CD4-positive, alpha-beta T cell treated with Interleukin-10 for 1 hour (primary cell): ENCODE measurements at places on chromosomes 6 and 20.

DNA sequence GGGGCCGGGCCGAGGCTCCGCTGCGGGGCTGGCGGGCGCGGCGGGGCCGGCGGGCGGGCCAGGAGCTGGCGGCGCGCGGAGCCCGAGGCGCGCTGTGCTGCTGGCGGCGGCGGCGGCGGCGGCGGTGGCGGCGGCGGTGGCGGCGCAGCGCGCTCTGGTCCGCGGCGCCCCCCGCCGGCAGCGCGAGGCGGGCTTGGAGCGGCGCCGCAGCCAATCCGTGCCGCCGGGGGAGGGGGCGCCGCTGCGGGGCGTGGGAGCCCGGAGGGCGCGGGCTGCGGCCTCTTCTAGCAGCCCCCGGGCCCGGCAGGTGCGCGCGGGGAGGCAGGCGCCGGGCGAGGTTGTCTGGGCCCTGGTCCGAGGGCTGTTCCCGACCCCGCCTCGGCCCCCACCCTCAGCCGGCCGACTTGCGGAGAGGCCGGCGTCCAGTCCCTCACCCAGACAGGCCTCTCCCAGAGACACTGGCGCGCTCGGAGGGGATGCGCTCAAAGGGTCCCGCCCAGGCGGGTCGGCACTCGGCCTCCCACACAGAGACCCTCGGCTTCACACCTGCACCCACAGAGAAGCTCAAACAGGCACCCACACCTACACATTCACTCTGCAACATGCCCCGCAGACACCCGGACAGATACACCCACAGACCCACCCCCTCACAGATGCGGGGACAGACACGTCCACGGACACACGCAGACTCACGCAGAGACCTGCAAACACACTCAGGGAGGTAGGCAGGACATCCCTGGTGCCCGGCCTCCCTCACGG, at the start of gene RIMS4:
RIMS4 (minus strand) TSS at position 156 of the 759 bp plus-strand sequence. CDS start 275 bp downstream, outside the sequence.
- DNase-seq, result no peak

- no peak for DNase-seq
Observed at GRCh38 chr20:22382742-22383141, 201.6 kb downstream of the FOXA2 start.

- no peak for DNase-seq
Observed at GRCh38 chr6:128443553-128443952, 76.8 kb downstream of the PTPRK start.

- DNase-seq, result no peak
Observed at GRCh38 chr20:1242530-1242929, 16.7 kb downstream of the RAD21L1 start.

DNA sequence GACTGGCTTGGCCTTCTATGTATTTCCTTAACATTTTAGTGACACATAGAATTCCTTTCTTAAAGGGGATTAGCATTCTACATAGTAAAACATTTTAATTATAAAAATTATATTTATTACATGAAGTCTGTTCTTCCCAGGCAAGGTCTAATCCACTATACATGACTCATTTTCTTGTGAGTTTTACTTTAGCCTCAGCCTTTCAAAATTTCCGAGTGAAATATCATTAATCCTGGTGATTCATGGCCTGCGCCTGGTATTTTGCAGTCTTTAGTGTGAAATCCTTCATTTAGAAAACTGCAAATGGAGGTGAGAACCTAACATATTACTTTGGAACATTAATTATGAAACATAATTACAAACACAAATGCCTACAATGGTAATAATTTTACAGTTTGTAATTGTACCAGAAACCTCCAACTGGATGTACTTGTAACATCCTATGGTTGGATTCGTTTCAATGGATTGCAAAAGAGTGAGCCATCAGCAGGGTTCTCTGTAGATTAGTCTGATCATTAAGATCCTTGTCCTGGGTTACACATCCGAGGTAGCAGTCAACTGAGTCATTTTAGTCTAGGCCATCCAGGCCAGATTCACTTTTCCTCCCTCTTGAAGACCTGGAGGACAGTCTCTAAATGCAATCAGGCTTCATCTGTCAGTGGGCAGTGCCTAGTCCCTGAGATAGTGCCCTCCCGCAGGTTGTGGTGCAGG, 272.0 kb downstream of the PACRG start:
- DNase-seq, result no peak

DNA sequence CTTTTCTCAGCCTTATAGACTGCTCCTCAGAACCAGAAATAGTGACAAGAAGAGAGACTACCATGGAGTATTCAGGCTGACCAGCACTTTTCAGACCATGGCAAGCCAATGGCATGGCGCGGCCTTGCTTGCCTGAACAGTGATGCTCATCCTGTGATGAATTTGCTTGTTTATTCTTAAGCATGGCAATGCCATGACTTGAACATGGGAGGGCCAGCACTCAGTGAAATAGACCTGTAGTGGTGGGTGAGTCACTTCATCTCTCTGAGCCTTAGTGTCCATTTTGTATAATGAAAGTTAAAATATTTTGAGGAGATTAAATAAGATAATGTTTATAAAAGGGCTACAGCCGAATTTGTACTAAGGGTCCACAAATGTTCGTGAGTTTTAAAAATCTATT, 79.1 kb downstream of the LRRC1 start:
- no peak for DNase-seq

DNA sequence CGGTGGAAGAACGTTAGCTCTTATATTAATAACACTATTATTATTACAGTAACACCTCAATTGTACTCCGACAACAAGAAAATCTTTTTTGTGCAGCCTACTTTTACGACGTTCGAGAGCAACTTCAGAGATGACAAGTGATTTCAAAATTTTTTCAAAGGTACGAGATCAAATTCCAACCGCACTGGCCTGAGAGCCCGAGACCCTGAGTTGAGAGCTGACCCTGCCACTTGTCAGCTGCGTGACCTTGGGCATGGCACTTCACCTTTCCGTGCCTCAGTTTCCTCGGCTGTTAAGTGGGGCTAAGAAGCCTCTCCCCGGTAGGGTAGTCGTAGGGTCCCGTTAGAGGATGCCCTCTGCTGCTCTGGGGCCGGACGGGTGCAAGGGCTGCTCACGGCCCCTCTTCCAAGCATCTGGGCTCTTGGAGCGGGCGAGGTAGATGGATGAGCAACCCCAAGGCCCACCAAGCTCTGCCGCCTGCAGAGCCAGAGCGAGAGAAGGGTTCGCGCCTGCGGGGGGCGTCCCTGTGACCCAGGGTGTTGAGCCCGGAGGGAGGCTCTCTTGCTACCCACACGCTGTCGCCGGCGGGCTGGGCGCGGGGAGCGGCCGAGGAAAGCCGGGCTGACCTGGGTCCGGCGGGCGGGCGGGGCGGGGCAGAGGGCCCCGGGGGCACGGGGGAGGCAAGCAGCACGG, 510 bp downstream of the NDRG3 start:
- no peak for DNase-seq

DNA sequence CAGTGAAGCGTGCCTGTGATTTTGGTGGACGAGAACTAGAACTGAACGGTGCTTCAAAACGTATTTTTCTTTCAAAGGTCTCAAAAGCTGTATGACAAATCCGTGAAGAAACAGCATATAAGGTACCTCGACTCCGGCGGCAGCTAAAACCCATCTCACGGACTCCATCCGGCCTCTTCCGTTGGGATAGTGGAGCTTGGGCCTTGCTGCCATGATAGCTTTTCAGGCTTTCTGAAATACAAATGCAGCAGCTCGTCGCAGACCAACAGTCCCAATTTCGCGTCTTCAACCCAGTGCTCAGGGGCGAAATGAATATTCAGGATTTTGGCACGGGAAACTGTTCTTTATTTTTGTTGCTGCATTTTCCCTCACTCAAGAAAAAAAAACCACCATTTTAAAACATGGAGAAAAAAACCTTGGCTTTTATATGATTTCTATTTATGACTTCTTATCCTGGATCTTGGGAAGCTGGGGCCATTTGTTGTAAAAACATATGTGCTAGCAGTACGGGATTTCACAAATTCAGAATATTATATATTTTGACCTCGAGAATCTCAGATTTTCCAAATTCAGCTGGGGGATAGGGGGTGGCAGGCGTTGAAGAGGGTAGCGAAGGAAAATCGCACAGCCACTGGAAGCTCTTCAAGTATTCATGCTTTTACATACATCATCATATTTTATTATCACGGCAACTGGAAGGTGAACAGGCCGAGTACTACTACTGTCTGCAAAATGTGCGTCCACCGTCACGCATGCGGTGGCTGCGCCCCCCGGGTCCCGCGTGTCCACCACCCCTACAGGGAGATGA, 849 bp downstream of the GSTA4 start:
- DNase-seq, result no peak

DNA sequence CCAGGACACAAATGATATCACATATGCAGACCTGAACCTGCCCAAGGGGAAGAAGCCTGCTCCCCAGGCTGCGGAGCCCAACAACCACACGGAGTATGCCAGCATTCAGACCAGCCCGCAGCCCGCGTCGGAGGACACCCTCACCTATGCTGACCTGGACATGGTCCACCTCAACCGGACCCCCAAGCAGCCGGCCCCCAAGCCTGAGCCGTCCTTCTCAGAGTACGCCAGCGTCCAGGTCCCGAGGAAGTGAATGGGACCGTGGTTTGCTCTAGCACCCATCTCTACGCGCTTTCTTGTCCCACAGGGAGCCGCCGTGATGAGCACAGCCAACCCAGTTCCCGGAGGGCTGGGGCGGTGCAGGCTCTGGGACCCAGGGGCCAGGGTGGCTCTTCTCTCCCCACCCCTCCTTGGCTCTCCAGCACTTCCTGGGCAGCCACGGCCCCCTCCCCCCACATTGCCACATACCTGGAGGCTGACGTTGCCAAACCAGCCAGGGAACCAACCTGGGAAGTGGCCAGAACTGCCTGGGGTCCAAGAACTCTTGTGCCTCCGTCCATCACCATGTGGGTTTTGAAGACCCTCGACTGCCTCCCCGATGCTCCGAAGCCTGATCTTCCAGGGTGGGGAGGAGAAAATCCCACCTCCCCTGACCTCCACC, 42.2 kb downstream of the SIRPA start:
- no peak for DNase-seq

DNA sequence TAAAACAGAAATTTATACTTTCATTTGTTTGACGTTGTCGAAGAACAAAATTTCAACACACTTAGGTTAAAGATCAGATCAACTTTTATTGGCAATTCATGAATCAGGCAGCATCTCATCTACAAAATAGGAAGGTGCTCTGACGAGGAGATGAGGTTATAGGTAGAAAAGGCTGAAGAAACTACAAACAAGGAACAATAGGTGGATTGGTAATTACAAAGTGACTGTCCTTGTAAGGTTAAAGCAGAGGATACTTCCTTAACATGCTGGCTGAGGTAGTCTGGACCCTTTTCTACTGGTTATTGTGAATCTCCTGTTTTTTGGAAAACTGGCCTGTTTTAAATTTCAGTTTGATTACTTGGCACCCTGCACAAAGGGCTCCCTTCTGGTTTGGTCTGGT, 32.5 kb upstream of the TRIM27 start:
- no peak for DNase-seq

- no peak for DNase-seq
Observed at GRCh38 chr6:134675110-134676054, 274.5 kb downstream of the ALDH8A1 start.

GRCh38 chr20:16350465-16350864, 222.8 kb downstream of the KIF16B start:
- DNase-seq, result no peak
